ENCODE measurements at places on chromosomes 13 and 19.

DNA sequence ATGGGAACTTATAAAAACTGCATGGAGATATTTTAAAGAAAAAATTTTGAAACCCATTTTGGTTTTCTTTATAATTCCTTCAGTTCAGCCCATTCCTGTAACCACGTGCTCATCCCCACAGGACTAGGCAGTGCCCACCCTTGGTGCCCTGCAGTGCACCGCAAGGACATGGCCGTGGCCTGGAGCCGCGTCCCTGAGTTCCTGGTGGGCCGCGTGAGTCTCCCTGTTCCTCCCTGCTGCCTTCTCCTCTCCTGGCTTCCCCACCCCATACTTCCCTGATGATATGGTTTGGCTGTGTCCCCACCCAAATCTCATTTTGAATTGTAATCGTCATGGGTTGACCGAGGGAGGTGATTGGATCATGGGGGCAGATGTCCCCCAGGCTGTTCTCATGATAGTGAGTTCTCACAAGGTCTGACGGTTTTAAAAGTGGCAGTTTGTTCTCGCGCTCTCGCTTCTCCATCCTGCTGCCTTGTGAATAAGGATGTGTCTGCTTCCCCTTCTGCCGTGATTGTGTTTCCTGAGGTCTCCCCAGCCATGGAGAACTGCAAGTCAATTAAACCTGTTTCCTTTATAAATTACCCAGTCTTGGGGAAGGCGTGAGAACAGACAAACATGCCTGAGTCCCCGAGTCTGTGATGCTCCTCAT, 31.6 kb upstream of the TFDP1 start:
- no peak for DNase-seq

DNA sequence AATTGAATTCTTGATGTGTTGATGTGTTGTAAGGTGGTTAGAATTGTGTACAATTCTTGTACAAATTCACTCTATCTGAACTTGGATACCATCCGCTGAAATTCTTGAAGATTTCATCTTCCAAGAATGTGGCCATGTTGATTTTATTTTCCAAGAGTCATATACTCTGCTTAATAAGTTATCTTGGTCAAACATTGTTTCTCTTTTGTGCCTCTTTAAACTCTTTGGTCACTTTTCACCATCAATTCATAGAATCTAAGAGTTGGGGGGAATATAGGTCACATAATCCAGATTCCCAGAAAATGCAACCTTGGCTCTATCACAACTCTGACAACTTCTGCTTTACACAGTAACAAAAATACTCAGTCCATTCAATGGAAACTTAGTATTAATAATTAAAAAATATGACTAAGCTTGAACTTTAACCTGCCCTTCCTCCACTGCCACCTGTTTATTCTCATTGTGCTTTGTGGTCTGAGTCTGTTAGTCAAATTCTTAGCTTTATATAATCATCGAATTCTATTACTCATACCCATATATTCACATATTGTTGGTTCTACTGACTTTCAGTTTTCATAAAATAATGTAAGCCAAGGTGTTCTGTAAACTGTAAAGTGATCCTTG, 373.2 kb downstream of the LMO7 start:
- no peak for DNase-seq

DNA sequence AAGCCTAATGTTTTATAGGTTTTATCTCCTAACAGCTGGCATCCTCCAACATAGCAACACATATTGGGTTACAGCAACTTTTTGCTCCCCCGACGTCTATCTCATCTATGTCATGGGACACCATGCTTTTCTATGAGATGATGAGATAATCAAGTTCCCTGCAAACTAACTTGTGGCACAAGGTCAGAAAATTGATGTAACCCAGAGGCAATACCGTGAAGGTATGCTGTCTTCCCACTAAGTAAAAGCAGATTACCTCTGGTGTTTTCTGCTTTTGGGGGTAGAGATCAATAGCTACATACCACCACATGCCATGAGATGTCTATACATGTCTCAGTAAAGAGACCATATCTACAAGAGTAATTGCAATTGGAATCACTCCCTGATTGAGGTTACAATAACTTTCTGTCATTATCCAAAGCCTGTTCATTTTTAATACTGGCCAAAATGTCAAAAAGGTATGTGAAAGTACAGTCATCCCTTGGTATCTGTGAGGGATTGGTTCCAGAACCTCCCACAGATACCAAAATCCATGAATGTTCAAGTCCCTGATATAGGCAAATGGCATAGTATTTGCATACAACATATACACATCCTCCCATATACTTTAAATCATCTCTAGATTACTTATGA, 131.3 kb downstream of the CYSLTR2 start:
- DNase-seq: no peak

GRCh38 chr19:6765738-6766356, 1.4 kb downstream of the SH2D3A start:
- DNase-seq: no peak

DNA sequence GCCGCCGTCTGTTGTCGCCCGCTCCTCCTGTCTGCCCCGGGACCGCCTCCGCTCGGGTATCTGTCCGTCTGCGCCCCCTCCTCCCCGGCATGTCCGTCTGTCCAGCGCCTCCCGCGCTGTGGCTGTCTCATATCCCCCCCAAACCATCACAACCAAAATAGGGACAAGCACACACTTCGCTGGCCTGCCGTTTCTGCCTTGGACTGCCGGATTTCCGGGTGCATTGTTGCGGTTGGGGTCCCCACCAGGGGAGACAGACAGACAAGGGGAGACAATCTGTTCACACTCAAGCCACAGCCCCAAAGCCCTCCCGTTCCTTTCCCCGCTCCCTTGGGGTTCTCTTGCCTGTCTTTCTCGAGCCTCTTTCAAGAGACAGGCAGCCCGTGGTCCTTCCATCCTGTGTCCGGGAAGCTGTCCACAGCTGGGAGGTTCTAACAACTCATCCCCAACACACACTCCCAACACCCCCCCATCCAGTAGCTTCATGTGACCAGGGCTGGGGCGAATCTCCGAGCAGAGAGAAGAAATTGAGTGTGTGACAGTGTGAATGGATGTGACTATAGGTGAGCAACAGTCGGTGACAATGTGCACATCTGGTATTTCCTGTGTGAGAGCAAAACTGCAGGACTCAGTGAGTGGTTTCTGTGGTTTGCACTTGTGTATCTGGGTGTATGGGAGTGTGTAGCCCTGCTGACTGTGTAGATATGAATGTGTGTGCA, 16.5 kb upstream of the FOSB start:
- no peak for DNase-seq

GRCh38 chr19:1811942-1812425, at the start of gene ATP8B3:
Gene ATP8B3, minus strand, starts transcription at chr19:1812276. Its CDS starts 540 bp downstream, at chr19:1811736.
- DNase-seq: peak; percentile 100

- DNase-seq: no peak
Observed at GRCh38 chr19:6274756-6275155, 5.0 kb downstream of the MLLT1 start.

- no peak for DNase-seq
Observed at GRCh38 chr19:41528106-41528505, 47.9 kb upstream of the CEACAM21 start.

DNA sequence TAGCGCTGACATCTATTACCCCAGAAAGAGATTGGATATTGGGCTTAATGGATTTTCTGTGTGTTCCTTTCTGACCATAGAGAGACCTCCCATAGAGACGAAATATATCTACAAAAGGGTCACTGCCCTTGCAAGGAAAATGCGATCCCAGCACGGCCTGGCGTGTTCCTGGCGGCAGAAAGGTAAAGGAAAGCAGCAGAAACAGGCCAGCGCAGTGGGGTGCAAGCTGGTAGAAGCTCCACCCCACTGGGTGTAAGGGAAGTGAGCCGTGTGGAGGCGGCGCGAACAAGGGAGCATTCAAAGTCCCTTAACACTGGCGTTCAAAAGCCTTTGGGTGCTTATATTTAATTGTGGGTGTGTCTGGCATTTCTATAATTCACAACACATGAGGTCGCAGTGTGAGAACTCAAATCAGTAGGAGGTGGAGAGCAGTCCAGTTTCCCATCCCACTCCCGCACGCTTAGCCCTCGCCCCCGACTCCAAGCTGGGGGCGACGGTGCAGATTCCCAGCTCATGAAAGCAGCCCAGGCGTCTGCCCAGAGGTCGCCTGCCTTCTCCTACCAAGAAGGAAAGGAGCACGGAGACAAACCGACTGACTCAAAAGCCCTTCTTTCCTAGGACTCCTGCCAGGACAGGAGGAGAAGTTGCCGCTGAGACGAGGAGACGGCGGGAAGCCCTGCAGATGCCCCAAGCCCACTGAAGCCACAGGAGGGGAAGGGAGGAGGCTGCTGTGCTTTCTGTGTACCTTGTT, 478.4 kb downstream of the FOXO1 start:
- no peak for DNase-seq

GRCh38 chr13:60990032-60990733, 425.5 kb downstream of the PCDH20 start:
- DNase-seq: no peak

DNA sequence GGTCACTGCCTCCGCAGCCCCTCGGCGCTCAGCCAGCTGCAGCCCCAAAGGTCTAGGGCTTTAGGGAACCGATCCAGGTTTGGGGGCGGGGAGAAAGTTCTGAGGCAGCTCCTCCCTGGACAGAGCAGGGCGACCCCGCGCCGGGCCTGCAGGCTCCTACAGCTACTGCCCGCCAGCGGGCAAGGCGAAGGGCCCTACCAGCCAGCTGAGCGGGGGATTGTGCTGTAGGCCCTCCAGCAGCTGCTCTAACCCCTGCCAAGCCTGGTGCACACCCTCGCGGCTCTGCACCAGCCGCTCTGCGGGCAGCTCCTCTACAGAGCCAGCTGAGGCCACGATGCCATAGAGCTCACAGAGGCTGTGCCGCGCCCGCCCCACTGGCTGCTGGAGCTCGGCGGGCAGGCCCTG, 14.0 kb downstream of the PLIN4 start:
- no peak for DNase-seq

DNA sequence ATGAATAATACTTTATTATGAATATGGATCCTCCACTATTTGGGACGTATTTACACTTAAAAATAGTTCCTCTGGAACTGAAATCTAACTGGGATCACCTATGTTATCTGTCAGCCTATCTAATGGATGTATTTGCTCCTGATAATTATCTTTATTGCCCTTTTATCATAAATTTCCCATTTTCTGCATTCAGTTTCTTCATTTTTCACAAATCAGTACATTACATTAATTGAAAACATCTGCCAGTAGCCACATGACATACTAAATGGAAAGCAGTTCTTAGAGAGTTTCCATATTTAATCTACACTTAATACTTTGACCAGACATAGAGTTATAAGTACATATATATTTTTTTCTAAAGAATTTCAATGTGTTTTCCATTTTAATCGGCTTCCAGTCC, 888.8 kb downstream of the SLITRK6 start:
- no peak for DNase-seq

DNA sequence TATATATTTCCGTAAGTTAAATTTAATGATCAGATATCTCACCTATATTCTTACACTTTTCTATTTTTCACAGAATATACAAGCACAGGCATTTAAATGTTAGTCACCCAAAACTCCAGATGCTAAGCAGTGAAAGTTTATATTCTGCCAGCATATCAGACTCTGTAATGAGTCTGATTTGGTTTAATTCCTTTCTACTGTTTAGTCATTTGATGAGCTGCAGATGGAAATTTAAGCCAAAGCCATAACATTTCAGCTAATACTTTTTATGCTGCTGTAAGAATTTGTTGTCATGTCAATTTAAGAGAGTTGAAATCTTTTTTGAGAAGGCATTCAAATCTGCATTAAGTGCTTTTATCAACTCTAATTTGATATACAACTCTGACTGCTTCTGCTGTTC, 8.0 kb downstream of the FRY start:
- DNase-seq: no peak

GRCh38 chr19:35349614-35350521, 2.2 kb downstream of the FFAR1 start:
- DNase-seq: no peak

GRCh38 chr19:1482361-1483130, 3.5 kb upstream of the C19orf25 start:
- no peak for DNase-seq

GRCh38 chr19:3313199-3313575, 53.2 kb upstream of the NFIC start:
- DNase-seq: no peak

- no peak for DNase-seq
Observed at GRCh38 chr13:29503041-29503837, 92.2 kb downstream of the SLC7A1 start.

GRCh38 chr19:10863107-10863717, 8.1 kb upstream of the CARM1 start:
- no peak for DNase-seq

- no peak for DNase-seq
Observed at GRCh38 chr13:57452228-57452627, 179.3 kb upstream of the PCDH17 start.

- DNase-seq: peak; percentile 67
Observed at GRCh38 chr19:5001615-5002014, 32.7 kb downstream of the KDM4B start.

Measured in GM12891 (cell line).